Panc1 (cell line): ENCODE measurements at places on chromosomes 3 and 15. TPM values are rescaled to one million over a fixed set of nuclear protein-coding genes. Genes with fewer than 3 reads are reported as not detected.

GRCh38 chr3:73681610-73682009, 56.9 kb upstream of the PDZRN3 start:
- DNase-seq = no peak
- H3K4me3 ChIP-seq = no peak overlapping the region
- H3K27me3 ChIP-seq = no peaks in the 10 kb centered on the region
- no peaks in the 10 kb centered on the region for H3K36me3 ChIP-seq

GRCh38 chr15:36858423-36858822, 241.9 kb downstream of the MEIS2 start:
- no peaks in the 10 kb centered on the region for H3K4me1 ChIP-seq
- DNase-seq = no peak
- H3K36me3 ChIP-seq = no peaks in the 10 kb centered on the region

- H3K27me3 ChIP-seq = no peaks in the 10 kb centered on the region
- H3K36me3 ChIP-seq = no peaks in the 10 kb centered on the region
- DNase-seq = peak; percentile 84
- peak overlapping the region; percentile 40; the same call in 1 of the 2 replicates for H3K27ac ChIP-seq
- H3K4me1 ChIP-seq = 0 out of 2 replicates have a peak, but pooled peaks cover 3% of the 10 kb centered on the region
Observed at GRCh38 chr3:190384309-190384756, 3.6 kb upstream of the CLDN16 start.

GRCh38 chr3:159852266-159852665, 136.4 kb upstream of the IL12A start:
- no peaks in the 10 kb centered on the region for H3K27me3 ChIP-seq
- H3K27ac ChIP-seq = peak overlapping the region; percentile 74

Gene AGBL1
- total RNA-seq = not detected

- DNase-seq = no peak
- peak overlapping the region; percentile 83 for H3K27ac ChIP-seq
- H3K4me3 ChIP-seq = peak overlapping the region; percentile 92
- H3K36me3 ChIP-seq = no peaks in the 10 kb centered on the region
- peaks cover 24% of the 10 kb centered on the region for H3K4me1 ChIP-seq
- no peaks in the 10 kb centered on the region for H3K27me3 ChIP-seq
Observed at GRCh38 chr15:70100474-70101341, 3.0 kb upstream of the TLE3 start.

DNA sequence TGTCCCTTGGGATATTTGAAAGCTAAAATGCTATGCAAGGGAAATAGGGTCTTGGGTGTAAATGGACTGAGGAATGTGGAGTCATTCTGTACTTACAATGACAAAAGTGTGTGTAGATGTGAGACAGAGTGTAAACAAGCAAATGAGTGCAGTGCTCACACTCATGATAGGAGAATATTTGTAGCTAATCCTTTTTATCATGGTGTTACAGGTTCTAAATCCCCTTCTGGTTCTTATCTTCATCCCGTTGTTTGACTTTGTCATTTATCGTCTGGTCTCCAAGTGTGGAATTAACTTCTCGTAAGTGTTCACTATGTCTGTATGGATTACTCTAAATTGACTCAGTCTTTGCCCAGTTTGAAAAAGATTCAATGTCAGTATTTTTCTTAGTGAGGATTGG, 30.5 kb downstream of the SLC15A2 start:
- no peaks in the 10 kb centered on the region for H3K36me3 ChIP-seq
- H3K4me1 ChIP-seq = no peaks in the 10 kb centered on the region
- no peaks in the 10 kb centered on the region for H3K27me3 ChIP-seq
- H3K4me3 ChIP-seq = no peak overlapping the region

GRCh38 chr3:1971780-1972179, 126.9 kb upstream of the CNTN4 start:
- H3K36me3 ChIP-seq = no peaks in the 10 kb centered on the region
- no peaks in the 10 kb centered on the region for H3K27me3 ChIP-seq
- H3K4me1 ChIP-seq = no peaks in the 10 kb centered on the region
- H3K4me3 ChIP-seq = no peak overlapping the region

Gene CSPG4
- 17.5 TPM for total RNA-seq

DNA sequence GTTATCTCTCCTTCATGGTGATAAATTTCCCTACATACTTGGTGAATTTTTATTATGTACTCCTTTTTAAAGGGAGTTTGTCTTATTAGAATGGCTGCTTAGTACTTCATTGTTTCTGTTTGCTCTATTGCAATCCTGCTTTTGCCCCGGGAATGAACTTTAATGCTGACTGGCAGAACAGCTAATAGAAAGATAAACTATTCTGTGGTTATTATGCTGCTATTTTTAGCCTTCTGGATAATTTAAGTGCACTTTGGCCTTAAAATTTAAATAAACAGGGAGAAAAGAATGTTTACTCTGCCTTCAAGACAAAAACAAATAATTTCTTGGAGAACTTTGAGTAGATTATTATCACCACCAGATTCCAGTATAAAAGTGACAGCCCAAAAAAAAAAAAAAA, 413.8 kb upstream of the CCDC54 start:
- no peaks in the 10 kb centered on the region for H3K27me3 ChIP-seq
- no peaks in the 10 kb centered on the region for H3K36me3 ChIP-seq
- H3K27ac ChIP-seq = no peak overlapping the region
- no peak for DNase-seq

Gene TFDP2
- 66.3 TPM for total RNA-seq

Gene ANKUB1
- not detected for total RNA-seq

GRCh38 chr3:43319376-43319775, 33.0 kb downstream of the SNRK start:
- H3K27ac ChIP-seq = no peak overlapping the region
- H3K4me1 ChIP-seq = no peaks in the 10 kb centered on the region
- no peaks in the 10 kb centered on the region for H3K27me3 ChIP-seq
- no peak for DNase-seq

Gene ZNF770
- total RNA-seq = 43.0 TPM

GRCh38 chr3:95539950-95540483, 1274.4 kb upstream of the EPHA6 start:
- H3K4me3 ChIP-seq = no peak overlapping the region
- no peak for DNase-seq
- no peak overlapping the region for H3K27ac ChIP-seq
- no peaks in the 10 kb centered on the region for H3K36me3 ChIP-seq
- H3K4me1 ChIP-seq = no peaks in the 10 kb centered on the region

- no peak overlapping the region for H3K4me3 ChIP-seq
- DNase-seq = no peak
Observed at GRCh38 chr3:122936335-122936734, 91.2 kb downstream of the SEMA5B start.

DNA sequence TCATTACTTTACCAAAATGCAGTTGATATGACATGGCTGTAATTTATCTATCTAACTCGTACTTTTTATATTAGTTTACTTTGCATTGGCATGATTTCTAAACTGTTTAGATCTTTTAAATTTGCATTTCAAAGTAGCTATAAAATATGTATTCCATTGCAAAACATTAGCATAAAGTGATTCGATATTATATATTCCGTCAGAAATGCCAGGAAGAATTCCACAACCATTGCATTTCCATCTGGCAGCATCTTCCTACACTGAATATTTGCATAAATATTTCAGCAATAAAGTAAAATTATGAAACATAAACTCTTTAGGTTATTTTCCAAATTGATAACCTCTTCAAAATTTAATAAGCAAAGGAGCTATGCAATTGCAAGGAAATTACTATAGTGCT, 546.6 kb downstream of the MFSD1 start:
- H3K27ac ChIP-seq = no peak overlapping the region
- H3K36me3 ChIP-seq = no peaks in the 10 kb centered on the region
- H3K27me3 ChIP-seq = peaks cover 3% of the 10 kb centered on the region; the same call in 1 of the 2 replicates

Gene VIPR1
- 0.41 TPM for total RNA-seq

Gene TGM4
- total RNA-seq = 0.46 TPM

Gene SLC12A1
- total RNA-seq = not detected

- no peaks in the 10 kb centered on the region for H3K4me1 ChIP-seq
- no peaks in the 10 kb centered on the region for H3K36me3 ChIP-seq
- no peak overlapping the region for H3K4me3 ChIP-seq
- H3K27ac ChIP-seq = no peak overlapping the region
- peaks cover 2% of the 10 kb centered on the region; the same call in 1 of the 2 replicates for H3K27me3 ChIP-seq
- DNase-seq = no peak
Observed at GRCh38 chr15:68389041-68389930, 42.7 kb downstream of the ITGA11 start.

Gene ZNF280D
- 21.5 TPM for total RNA-seq

Gene MRAS
- 14.2 TPM for total RNA-seq

Gene CLDN18
- 0.08 TPM for total RNA-seq

GRCh38 chr15:83546512-83546888, 99.4 kb downstream of the SH3GL3 start:
- no peak overlapping the region for H3K27ac ChIP-seq
- H3K27me3 ChIP-seq = no peaks in the 10 kb centered on the region
- no peak overlapping the region for H3K4me3 ChIP-seq
- H3K36me3 ChIP-seq = no peaks in the 10 kb centered on the region
- H3K4me1 ChIP-seq = no peaks in the 10 kb centered on the region
- no peak for DNase-seq
